Suppressor macrophage (primary cell): ENCODE measurements at places on chromosomes 1 and 21.

DNA sequence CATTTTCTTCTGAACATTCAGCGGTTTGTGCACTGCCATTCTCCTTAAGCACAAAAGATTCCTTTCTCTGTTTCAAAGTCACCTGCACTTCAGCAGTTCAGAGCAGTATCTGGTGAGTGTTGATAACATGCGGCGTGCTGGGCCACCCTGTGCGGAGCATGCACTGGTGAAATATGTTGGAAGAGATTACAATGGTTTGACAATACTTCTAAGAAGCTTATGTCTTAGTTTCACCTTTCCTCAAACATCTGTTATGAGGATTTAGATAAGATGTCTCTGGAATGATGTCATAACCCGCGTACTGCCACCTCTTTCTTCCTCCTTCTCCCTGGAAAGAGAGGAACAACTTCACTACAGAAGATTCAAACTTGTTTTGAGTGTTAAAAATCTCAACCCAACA is 650.3 kb downstream of the AJAP1 start:
- no peak for DNase-seq

DNA sequence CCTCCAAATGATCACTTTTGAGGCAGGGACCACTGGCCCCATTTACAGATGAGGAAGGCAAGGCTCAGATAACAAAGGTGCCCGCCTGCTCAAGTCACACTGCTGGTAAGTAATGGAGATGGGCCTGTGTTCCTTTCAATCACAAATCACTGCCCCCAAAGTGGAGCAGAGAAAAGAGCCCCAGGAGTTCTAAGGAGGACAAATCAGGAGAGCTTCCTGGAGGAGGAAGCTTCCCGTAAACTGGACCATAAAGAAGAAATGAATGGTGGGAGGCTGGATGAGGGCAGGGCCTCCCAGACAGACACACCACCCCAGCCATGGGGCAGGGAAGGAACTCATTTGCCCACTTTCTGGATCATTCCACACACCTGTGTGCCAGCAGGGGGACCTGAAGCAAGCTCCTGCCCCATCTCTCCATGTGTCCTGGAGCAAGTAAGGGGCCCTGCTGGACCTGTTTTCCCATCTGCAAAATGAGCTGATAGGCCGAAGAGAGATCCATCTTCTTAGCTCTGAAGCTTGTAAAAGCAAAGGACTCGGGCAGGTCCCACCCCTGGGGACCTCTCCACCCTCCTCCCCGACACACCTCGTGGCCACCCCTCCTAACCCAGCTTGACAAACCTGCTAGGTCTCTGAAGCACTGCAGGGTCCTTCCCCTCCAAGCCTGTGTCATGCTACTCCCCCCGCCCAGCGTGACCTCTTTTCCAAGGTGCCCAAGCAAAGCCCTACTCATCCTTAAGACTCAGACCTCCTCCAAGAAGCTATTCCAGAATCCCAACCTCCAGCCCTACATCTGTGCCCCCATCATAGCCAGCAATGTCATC is 5.5 kb downstream of the LAPTM5 start:
- no peak for DNase-seq

- DNase-seq = no peak
Observed at GRCh38 chr21:20618878-20619277, 379.3 kb upstream of the NCAM2 start.

DNA sequence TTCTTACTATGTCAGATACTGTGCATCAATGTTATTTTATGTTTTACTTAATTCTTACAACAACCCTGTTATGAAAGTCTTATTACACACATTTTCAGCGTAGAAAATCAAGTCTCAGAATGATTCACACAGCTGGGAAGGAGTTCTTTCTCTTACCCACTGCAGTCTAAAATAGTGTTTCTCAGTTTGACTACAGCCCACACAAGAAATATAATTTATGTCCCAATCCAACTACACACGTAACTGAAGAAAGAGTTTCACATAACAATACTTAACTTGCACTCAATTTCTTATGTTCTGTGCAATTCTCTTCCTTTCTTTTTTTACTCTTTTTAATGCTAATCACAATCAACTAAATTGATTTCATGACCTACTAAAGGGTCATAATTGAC is 252.8 kb upstream of the ADGRL2 start:
- DNase-seq = no peak

DNA sequence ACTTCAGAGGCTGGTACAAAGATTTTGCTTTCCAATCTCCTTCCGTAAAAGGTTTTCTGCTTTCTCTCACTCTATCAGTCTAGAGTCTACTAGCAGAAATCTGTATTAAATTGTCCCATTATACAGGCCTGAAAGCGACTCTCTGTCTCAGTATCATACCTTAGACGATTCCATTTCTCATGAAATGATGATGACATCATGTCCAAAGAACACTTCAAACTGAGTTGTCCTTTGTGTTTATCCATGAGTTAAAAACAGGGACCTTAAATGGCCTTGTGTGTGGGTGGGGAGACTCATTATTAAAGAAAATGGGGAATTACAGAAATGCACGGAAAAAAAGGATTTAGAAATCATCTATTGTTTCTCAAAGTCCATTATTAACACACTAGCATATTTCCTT is 21.0 kb upstream of the SLC44A3 start:
- peak; percentile 44 for DNase-seq

- DNase-seq = no peak
Observed at GRCh38 chr1:59232216-59232615, 64.7 kb upstream of the FGGY start.

GRCh38 chr1:228207851-228208821 is at the start of gene OBSCN:
TSS of gene OBSCN (plus strand) at chr1:228208044. CDS start at chr1:228211784, 3,740 bp downstream.
- DNase-seq = no peak

- DNase-seq = no peak
Observed at GRCh38 chr1:187042538-187042937, 213.8 kb downstream of the PLA2G4A start.

- DNase-seq = no peak
Observed at GRCh38 chr1:4460651-4461050, 193.8 kb upstream of the AJAP1 start.

DNA sequence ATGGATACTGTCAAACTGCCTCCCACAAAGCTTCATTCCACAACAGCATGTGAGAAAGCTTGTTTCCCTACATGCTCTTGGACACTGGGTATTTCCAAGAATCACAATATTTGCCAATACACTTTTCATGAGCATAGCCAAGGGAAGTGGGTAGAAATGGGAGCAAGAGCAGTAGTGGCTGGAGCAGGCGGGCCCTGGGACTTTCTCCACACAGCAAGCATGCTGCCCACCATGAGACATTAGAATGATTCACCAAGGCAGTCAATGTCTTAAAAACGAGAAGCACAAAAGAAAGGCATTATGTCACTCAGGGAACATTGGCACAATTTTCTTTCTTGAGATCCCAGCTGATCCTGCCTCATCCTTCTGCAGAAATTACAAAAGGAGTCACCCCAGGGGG is 371.6 kb upstream of the RUNX1 start:
- peak; percentile 66 for DNase-seq

DNA sequence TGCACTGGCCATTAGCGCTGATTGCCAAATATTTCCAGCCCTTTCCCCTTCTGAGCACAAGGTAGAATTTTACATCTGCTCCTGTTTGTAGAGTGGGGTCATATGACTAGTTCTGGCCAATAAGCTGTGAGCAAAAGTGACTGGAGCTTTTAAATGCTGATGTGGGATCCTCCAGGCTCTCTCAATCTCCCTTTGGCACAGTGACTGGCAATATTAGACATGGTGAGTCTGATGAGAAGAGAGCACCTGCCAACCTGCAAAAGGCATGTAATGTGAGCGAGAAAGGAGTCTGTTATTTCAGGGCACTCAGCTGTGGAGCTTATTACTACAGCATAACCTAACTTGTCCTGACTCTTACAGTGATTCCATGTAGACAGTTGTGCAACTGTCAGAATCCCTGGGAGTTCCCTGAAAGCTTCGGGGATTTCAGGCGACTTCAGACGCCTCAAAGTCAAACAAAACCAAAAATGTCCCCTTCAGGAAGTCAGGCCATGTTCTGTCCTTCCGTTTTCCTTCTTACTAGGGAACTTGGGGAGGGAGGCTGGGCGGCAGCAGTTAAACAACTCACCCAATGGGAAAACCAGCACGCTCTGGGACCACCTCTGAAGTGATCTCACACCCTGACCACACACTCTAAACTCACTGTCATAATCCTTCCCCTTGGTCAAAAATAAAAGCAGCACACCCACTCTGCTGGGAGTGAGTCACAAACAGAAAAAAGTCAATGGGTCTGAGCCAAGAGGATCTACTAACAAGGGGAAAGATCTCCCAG is 3.6 kb upstream of the RASSF5 start:
- DNase-seq = peak; percentile 93

GRCh38 chr1:4396551-4396950 is 257.9 kb upstream of the AJAP1 start:
- no peak for DNase-seq

DNA sequence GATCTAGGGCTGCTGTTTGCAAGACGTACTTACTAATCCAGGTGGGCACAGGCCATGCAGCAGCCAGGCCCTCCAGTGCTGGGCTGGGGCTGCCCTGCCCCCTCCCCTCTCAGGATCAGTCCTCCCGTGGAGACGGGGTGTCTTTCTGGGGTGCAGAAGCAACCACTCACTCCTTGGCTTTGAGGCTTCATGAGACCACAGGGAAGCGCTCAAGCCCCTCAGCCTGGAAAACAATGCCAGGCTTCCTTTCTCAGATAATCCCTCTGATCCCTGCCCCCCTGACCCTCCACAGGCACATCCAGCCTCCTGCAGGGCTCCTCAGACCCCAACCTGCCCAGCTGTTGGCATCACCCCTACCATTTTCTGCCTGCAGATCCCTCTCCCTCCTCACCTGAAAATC is 13.9 kb upstream of the C2CD2 start:
- DNase-seq = no peak

GRCh38 chr1:207993477-207994445 is 82.8 kb upstream of the CD34 start:
- peak; percentile 29 for DNase-seq

GRCh38 chr1:69305621-69306020 is 262.1 kb upstream of the LRRC7 start:
- DNase-seq = no peak

DNA sequence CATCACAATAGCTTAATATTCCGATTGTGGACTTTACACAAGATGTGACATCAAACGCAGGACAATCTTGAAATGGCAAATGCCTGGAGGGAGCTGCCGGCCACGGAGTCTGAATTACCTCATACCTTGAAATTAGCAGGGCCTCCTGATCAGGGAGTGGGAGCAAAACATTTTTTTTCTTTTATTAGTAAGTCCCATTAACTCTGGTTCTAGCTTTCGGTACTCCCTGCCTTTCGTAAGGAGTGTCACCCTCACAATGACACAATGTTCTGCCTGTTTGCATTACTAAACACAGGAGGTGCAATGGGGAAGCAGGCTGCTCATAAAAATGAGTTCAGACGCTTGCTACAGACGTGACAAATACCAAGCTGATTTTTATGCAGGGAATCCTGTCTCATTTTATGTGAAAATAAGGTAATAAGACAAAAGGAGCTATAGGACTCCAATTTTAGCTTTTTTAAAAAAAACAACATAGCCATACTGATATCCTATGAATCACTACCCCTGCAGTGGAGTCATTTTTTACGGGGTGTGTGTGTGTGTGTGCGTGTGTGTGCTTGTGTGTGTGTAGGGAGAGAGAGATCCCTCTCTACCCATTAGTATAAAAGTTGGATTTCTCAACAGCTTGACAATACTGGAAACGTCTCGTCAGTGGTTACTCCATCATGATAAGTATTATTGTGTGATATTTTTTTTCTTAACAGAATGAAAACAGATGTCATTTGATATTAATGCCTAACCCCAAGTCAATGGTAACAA is 205.1 kb upstream of the RUNX1 start:
- no peak for DNase-seq

GRCh38 chr1:194309269-194309668 is 1122.9 kb upstream of the B3GALT2 start:
- DNase-seq = no peak

DNA sequence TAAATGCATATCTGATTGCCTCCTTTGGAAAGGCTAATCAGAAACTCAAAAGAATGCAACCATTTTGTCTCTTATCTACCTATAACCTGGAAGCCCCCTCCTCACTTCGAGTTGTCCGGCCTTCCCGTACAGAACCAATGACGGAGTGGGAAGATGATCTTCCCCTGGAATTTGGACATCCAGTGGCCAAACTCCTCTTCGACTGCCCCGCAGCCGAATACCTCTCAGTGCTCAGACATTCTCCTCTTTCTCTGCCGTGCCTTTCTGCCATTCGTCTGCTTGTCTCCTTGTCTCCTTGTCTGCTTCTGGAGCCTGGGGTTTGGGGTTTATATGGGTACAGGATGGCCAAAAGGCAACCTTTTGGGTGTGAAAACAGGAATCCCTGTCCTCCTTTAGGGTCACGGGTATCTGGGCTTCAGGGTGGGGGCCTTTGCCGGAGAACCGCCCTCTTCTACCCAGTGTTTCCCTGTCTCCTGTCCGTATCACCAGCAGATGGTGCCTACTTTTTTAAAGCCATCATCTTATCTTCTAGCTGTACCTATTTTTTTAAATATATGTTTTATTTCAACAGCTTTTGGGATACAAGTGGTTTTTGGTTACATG is 35.9 kb upstream of the RAB4A start:
- no peak for DNase-seq

DNA sequence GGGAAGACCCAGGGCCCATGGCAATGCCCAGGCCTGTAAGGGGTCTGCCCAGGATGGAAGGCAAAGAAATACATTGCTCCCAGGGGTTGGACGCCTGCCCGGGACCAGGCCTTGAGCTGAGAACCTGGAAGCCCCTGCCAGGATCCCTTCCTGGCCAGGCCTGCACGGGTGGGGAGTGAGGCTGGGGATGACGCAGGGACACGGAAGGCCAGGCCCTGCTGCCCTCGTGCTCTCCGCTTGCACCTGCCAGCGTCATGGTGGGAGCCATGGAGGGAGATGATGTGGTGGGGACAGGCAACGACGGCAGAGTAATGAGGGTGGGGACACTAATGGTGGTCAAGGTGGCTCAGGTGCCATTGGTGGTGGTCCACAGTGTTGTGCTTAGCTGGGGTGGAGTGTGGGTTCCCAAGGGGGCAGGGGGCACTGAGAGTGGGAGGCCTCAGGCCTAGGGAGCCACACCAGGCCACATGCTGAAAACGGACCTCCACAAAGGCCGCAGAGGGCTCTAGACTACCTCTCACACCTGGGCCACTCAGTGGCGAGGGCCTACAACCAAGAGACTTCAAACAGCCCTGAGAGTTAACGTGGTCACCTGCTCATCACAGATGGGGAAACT is 4.3 kb downstream of the HES3 start:
- DNase-seq = no peak

DNA sequence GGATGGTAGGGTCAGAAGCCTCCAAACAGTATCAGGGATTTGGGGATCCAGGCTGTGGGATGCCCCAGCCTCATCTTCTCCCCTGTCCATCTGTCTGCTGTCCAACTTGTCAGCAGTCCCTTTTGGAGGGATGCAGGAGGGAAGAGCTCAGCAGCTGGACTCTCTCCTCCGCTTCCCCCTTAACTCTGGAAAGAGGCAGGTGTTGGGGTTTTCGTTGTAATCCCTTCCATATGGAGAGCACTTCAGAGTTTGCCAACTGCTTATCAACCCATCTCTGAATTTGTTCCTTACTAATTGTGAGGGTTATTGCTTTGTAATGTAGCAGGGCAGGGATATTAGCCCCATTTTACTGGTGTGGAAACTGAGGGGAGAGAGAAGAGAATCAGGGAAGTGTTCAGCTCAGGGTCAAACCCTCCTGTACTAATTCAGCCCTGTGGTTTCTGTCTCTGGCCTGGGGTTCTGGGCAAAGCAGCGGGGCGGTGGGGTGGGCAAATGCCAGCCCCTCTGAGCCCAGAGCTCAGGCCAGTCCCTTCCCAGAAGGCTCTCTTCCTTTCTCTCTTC is 3.2 kb downstream of the CITED4 start:
- no peak for DNase-seq

- no peak for DNase-seq
Observed at GRCh38 chr1:233904633-233905415, at the start of gene SLC35F3. TSS of gene SLC35F3 (plus strand) at chr1:233904676.
